Activated naive CD4-positive, alpha-beta T cell treated with anti-CD3 and anti-CD28 coated beads, Interleukin-2, amount 50 U/mL, for 16 hours (primary cell): ENCODE measurements at places on chromosomes 11 and 22.

DNA sequence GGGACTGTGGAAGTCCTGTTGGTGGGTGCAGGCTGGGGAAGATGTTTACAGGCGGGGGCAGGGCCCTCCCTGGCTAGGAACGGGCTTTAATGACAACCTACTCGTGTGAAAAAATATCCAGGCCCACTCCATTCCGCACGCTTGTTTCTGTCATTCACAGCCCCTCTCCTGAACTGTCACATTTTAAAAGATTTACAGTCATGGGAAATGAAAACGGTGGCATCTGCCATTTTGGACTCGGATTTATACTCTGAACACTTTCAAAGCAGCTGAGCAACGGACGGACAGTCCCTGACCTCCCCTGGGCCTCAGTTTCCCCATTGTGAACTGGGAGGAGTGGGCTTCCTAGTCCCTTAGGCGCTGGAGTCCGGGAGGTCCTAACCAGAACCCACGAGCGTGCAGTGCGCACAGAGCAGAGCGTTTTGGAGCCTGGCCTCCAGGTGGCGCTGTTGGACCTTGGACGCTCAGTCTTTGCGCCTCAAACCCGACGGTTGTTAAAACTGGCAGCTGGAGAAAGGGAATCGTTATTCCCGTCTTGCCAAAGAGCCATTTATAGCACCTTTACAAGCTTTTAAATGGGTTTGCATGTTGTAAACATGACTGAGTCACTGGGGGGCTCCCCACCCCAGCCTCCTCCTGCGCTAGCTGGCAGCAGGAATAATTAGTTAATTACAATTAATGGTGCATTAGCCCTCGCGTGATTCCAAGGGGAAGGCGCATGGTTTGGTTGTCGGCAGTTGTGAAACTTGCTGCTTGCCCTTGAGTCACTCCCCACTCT lies 75.3 kb downstream of the FBLN1 start:
- peak; percentile 77 for DNase-seq

GRCh38 chr22:20764471-20764720 lies 9.5 kb upstream of the SERPIND1 start:
- DNase-seq = no peak

DNA sequence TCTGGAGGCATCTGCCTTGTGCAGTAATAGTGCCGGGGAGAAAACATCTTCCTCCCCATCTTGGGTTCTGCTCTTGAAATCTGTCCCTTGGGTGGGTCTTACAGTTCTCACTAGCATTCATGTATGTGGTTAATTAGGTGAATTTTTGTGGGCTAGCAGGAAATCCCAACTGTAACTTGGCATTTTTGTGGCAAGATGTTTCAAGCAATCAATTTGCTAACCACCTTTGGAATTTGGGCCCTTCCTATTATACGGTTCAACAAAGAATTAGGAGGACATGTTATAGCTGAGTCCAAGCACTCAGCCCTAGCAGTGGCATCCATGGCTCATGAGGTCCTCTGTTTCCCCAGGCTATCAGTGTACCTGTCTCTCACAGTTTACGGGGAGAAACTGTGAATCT lies 89.1 kb upstream of the MTNR1B start:
- DNase-seq = no peak

DNA sequence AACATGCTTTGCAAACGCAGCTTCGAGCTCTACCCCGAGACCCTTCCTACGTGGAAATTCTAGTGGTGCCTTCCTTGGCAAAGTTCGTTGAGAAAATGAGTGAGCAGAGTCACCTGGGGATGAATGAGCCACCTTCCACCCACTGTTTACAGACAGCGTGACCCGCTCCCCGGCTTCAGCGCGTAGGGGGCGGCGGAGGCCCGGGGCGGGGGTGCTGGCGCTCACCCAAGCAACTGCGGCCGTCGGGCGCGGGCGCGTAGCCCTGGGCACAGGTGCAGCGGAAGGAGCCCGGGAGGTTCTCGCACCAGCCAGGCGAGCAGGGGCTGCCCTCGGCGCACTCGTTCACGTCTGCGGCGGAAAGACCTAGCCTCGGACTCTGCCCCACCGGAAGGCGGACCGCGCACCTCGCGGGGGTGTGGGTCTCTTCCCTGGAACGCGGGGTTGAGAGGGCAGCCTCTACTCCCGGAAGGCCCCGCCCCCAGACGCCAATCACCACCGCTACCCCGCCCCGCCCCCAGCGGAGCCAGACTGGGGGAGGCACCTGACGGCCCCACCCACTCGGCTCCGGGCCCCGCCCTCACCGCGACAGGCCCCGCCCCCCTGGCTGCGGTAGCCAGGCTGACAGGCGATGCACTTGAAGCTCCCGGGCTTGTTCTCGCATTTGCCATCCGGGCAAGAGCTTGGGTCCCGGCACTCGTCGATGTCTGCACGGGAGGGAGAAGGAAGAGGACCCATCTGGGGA lies 11.8 kb downstream of the LTBP3 start:
- peak; percentile 96 for DNase-seq

DNA sequence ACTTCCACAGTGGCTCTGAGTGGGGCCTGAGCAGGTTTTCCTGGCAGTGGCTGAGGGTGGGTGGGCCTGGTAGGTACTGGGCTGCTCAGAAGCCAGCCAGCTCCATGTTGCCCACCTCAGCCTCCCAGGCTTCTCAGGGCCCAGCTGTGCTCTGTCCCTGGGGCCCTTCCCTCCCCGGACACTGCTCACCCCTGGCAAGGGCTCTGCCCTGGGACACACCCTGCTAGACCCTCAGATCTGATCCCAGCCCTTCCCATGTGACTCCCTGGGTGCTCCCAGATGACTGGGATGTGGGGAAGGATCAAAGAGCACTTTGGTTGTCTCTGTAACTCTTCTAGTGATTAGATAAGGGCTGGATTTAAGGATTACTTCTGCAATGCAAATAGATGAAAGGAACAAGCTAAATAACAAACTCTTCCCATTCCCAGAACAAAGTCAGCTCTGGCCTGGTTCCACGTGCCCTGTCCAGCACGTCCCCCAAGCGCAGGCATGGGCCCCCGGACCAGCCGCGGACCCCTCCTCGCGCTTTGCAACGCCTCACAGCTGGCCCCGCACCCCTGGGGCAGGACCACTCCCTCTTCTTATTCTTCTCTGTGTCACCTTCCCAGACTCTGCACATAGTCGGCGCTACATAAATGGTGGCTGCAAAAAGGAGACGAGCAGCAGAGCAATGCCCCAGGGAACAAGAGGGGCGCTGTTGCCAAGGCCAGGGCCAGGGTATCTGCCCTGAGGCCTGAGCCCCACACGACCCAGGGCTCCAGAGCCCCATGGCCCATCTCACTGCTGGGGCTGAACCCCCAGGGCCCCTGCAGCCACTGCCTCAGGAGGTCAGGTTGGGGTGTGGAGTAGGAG lies 5.7 kb upstream of the KRTAP5-6 start:
- DNase-seq = no peak
